Amniotic stem cell (primary cell): ENCODE measurements at places on chromosomes 7 and 10.
A peak's percentile ranks its signal among the peaks of the same experiment; 100 is the strongest.

GRCh38 chr10:102652170-102652916, 8.1 kb downstream of the TRIM8 start:
- no peak for DNase-seq

GRCh38 chr7:141698247-141699015, 3.5 kb downstream of the DENND11 start:
- no peak for DNase-seq

GRCh38 chr10:13788711-13789447, 202.1 kb downstream of the PRPF18 start:
- no peak for DNase-seq

GRCh38 chr7:127252778-127253280, at the start of gene GRM8:
TSS of gene GRM8 (minus strand) at chr7:127252941.
- DNase-seq: no peak

DNA sequence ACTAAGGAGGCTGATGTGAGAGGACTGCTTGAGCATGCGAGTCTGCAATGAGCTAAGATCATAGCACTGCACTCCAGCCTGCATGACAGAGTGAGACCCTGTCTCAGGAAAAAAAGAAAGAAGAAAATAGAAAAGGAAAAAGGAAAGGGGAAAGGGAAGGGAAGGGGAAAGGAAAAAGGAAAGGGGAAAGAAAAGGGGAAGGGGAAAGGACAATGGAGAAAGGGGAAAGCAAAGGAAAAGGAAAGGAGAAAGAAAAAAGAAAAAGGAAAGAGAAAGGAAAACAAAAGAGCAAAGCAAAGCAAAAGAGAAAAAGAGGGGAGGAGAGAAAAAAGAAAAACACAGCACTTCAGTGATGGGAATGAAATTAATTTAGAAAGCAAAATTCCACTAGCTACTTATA, 179.3 kb downstream of the SRPK2 start:
- DNase-seq: no peak

- DNase-seq: no peak
Measured at GRCh38 chr7:30330134-30331111, 46.0 kb downstream of the ZNRF2 start.

GRCh38 chr7:42720991-42721796, 190.7 kb downstream of the C7orf25 start:
- DNase-seq: no peak

DNA sequence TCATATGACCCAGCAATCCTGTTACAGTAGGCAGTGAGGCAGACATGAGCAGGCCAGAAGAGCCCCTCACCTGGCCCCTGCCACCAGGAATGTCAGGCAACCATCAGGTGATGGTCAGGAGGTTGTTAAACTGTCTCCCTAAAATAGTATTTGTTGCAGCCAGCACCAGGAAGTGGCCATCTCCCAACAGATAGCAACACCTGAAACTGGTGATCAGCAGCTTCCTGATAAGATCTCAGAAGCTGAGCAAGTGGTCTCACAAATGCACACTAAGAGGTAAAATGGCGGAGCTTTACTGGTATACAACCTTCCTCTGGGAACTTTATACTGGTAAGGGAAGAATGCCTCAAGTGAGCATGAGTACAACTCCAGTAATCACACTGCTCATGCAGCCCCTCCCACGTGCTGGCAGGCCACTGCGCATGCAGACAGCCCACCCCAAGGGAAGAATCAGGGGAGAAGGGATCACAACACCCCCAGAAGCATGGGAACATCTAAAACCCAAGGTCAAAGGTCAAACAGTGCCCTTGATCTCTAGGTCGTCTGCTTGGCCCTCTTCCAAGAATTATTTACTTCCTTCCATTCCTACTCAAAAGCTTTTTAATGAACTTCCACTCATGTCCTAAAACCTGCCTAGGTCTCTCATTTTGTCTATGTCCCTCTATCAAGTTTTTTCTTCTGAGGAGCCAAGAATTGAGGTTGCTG, 133.5 kb downstream of the DOCK4 start:
- DNase-seq: no peak

- DNase-seq: no peak
Measured at GRCh38 chr7:81845744-81846241, 75.9 kb upstream of the HGF start.

- DNase-seq: no peak
Measured at GRCh38 chr10:116907245-116907987, 58.1 kb downstream of the ENO4 start.

- DNase-seq: no peak
Measured at GRCh38 chr10:26199841-26200240, 16.7 kb upstream of the GAD2 start.

DNA sequence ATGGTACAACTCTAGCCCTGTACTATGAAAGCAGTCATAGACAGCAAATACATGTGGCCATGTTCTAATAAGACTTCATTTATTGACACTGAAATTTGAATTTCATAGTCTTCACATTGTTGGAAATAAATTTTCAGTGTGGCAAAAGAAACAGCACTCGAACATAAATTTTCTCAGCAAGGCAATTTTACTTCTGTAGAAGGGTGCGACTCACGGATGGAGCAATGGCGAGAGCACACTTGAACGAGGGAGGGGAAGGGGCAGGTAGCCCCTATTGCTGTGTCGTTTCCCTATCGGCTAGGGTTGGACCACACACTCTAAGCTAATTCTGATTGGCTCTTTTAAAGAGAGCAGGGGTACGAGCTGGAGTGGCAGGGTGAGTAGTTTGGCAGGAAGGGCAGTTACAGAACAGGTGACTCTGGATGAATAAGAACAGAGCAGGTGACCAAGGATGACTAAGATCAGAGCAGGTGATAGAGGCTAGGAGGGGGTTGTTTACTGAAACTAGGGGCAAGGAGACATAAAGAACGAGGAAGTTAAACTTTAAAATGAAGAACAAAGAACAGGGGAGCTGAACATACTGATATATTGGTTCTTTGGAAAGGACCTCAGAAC, 52.0 kb downstream of the LRRC4 start:
- no peak for DNase-seq

DNA sequence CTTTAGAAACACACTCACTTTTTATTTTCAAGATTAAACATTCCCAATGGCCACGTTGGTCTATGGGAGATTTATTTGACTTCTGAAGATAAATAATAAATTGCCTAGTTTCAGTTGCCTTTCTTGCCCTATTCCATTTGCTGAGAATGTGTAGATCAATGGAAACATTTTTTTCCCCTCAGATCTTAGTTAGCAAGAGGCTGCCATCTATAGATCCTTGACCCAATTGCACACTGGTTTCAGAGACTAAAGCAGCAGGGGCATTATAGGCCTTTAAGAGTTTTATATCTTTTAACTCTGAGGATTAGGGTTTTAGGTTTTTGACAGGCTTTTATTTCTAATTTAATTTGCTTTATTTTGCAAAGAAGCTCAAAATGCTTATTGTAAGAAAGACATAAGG, 163.2 kb upstream of the GPR26 start:
- no peak for DNase-seq

GRCh38 chr10:96960872-96961271, 128.8 kb downstream of the LCOR start:
- DNase-seq: no peak

GRCh38 chr10:94069884-94070283, 76.2 kb downstream of the PLCE1 start:
- no peak for DNase-seq

GRCh38 chr7:1569016-1569415, 816 bp downstream of the PSMG3 start:
- no peak for DNase-seq

DNA sequence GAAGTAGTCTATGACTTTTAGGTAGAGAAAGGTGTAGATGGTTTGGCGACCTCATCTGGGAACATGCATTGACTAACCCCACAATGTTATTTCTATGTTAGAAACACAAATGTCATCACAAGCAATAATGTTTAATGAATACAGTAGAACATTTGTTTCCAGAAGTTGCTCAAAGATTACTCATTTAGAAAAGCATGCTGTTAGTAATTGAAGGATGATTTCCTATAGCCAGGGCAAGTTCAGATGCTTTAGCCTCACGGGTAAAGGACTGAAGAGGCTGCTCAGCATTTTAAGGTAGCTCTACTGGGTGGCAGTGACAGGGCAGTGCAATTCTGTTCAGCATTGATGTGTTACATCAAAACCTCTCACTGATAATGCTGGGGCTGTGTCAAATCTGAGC, 199.3 kb upstream of the FZD1 start:
- no peak for DNase-seq

DNA sequence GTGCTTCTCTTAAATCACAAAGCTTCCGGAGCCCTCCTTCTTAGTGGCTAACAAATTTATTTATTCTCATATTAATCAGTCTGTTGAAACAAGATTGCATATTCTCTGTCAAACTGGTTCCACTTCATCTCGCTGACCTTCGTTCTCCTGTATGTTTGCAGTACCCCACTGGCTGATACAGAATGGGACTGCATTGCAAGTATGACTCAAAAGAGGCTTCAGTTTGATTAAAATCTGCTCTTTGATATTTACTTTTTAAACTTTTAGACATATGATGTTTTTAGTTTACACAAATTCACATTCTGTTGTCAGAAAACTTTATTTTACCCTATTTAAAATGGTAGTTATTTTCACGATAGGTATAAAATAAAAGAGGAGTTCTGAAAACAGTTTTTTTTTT, 14.3 kb upstream of the ARHGAP12 start:
- DNase-seq: no peak

GRCh38 chr10:1517684-1518083, 219.6 kb downstream of the ADARB2 start:
- DNase-seq: no peak

DNA sequence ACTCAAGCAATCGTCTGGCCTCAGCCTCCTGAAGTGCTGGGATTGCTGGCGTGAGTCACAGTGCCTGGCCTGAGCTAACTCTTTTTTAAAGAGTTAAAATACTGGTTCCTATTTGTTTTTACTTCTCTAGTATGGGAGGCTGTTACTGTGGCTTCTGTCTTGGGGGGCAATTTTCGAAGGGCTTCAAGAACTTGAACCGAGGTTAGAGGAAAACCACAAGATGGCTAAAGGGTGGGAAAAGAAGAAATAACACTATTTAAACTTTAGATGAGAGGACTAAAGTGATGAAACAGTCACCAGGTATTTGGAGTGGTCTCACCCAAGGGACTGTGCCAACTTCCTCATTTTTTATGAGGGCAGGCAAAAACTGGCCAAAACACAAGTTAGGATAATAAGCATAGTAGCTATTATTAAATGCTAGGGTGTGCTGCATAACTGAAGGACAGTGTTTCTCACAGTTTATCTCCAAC, 17.8 kb downstream of the MET start:
- DNase-seq: no peak

DNA sequence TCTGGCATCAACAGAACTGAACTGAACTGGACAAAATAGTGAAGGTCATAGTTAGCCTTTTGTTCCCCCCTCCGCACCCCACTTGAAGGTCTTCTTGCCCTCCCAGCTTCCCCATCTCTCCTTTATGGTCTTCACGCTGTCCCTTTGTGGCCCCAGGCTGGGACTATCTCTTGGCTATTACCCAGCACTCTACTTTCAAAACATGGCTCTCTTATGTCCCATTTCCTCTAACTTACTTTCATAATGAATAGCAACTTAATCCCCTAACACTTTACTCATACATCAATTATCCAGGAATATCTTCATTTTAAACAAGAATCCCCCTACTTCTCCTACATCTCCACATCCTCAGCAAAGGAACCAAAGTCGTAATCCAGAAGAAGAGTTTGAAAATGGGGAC, 135.3 kb upstream of the ITGB1 start:
- DNase-seq: no peak

GRCh38 chr7:108609643-108610042, 40.0 kb downstream of the DNAJB9 start:
- DNase-seq: no peak

DNA sequence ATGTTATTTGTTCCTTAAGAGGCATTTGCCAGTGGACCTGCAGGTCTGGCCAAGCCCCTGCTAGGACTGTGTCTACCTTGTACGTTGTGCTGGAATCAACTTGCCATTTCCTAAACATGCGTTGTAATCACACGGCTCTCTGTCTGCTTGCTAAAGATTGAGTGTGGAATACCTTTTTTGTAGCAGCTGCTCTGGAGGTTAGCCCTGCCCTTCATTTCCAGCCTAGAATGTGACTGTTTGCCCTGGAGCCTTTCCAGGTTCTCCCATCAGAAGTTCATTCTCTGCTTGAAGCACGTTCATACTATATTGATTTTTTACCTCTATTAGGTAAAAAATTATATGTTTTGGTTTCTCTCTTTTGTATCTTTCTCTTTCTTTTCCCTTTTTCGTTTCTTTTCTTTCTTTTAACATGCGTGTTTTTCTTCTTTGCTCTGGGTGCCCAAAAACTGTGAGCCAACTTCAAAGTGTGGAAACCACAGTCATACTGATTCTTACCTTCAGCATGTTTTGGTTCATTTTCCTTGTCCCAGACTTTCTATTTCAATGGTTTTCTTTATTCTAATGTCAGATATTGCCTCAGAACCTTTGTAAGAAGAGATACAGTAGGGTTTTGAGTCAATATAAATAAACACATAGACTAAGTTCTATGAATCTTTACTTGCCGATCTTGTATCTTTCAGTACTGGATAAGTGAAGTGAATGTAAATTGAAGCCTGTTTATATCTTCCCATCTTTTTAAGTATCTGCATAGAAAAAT, 111.9 kb upstream of the RPA3 start:
- no peak for DNase-seq

- peak; percentile 4 for DNase-seq
Measured at GRCh38 chr10:93115661-93116383, 42.1 kb downstream of the CYP26A1 start.

- no peak for DNase-seq
Measured at GRCh38 chr10:86553213-86553612, 31.6 kb upstream of the WAPL start.

- no peak for DNase-seq
Measured at GRCh38 chr10:9921544-9921943, 1096.1 kb upstream of the CELF2 start.

- no peak for DNase-seq
Measured at GRCh38 chr10:113202011-113202410, 252.0 kb downstream of the TCF7L2 start.

GRCh38 chr7:158546626-158547025, 41.0 kb downstream of the PTPRN2 start:
- DNase-seq: no peak

DNA sequence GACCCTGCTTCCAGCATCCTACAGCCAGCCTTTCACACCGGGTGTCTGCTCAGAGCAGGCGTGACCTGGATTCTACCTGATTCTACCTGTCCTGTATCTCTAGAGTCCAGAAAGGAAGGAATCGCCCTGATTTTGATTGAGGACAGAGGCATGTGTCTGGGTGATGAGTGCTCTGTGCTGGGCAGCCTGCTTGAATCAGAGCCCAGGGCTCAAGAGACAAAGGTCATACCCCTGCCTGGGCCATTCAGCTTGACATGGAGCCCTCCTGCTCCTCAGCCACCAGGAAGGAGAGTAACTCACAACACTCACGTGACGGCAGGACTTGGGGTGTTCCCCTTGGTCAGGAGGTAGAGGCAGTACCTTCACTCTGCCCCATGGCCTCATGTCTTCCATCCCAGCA, 11.2 kb downstream of the GAD2 start:
- DNase-seq: no peak

- no peak for DNase-seq
Measured at GRCh38 chr7:113120647-113121046, 2.3 kb upstream of the SMIM30 start.

GRCh38 chr7:63093481-63093880, 905.2 kb upstream of the ZNF722 start:
- no peak for DNase-seq

GRCh38 chr7:15839416-15840100, 153.1 kb upstream of the MEOX2 start:
- DNase-seq: no peak
